ENCODE measurements at places on chromosomes 6 and 20.

DNA sequence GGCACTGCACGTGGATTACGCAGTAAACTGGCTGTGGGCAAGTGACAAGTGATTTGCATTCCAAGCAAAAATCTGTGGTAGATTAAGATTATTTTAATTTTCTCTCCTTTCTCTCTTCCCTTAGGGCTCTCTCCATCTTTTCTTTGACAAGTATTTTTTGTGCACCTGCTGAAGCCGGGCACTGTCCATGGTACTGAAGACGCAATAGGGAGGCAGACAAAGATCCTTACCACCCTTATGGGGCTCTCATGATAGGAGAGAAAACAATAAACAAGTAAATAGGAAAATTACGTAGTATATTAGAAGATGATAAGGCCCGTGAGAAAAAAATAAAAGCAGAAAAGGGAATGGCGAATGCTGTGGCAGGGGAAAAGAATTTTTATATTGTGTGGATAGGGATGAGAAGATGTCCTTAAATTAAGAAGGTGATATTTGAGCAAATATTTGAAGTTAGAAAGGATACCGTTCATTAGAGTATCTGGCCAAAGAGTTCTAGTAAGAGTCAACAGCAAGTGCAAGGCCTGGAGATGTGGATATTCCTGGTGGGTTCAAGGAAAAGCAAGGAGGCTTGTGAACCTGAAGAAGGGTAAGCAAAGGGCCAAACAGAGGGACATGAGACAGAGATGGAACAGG, 146.0 kb downstream of the LAMP5 start:
- DNase-seq, result no peak

GRCh38 chr6:86888301-86888700, 49.0 kb upstream of the HTR1E start:
- no peak for DNase-seq

- DNase-seq, result peak; percentile 73
These were observed 1.7 kb upstream of the TREM1 start for GRCh38 chr6:41288030-41288753.

DNA sequence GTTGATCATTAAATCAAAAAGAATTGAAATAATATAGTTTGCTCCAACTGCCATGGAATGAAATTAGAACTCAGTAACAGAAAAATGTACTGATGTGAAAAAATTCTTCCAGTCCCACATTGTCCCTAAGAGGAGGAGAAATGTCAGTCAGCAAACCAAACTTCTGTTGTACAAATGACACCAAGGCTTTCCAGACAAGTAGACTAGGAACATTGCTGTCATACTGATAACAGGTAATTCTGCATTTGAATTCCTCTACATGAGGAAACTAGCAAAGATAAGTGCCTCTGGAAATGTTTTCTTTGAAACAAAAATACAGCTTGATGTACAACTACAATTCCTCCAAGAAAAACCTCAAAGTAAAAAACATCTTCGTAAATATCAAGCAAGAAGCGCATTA, 90.2 kb downstream of the HIVEP1 start:
- DNase-seq, result no peak

GRCh38 chr6:135030532-135031178, 24.0 kb downstream of the HBS1L start:
- DNase-seq, result peak; percentile 82

DNA sequence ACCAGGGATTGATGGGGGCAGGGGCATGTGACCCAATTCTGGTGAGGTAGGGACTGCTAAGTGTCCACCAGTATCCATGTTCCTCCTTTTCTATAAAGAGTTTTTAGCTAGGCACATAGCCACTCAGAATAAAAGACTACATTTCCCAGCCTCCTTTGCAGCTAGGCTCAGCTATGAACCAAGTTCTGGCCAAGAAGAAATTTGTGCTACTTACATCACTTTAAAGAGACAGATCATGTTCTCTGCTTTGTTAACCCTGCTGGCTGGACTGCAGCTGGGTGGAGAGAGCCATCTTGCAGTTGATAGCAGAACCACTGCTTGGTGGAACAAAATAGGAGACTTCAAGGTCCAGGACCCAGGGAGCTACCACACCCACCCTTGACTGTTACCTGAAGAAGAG, 5.3 kb upstream of the CCM2L start:
- peak; percentile 55 for DNase-seq

DNA sequence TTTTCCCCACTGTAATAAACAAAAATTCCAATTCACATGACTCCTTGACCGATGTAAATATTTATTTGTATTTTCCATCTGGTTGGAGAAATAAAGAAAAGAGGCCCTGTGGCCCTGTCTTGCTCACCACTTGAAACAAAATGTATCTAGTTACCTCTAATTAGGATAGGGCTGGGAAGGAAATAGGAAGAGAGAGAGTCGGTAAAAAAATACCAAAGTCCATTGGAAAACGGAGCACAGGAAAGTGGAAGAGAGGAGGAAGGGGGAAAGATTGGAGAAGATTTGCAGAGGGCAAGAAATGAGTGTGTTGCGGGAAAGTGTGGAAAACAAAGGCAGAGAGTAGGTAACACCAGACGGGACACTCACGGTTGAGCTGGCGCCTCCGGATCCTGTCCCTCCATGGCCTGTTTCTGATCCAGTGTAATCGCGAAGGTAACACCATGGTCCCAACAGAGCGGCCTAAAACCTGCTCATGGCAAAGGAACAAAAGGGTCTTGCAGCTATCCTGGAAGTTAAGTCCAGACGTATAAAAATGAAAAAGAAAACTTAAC, 105.8 kb upstream of the RIPOR2 start:
- no peak for DNase-seq

DNA sequence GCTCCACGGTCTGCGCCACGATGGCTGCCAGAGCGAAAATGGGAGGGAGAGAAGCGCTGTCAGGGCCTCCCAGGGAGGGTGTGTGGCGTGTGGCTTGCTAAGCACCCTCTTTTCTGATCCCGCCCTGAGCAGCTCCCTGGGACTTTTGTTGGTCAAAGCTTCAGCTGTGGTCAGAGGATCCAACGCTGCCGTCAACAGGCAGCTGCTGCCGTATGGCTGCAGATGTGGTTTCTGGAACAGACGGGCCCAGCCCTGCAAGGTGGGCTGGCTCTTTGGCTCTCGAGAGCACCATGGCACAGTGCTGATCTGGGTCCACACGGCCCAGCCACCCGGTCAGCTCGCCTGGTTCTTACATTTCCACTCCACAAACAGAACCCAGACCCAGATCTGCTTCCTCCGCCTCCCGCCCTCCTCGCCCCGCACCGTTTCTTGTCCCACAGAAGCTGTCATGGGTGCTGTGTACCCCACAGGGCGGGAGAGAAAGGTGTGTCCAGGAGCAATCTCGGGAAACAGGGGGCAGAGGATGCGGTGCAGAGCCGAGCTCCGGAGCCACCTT, 86.0 kb upstream of the BHLHE23 start:
- no peak for DNase-seq

DNA sequence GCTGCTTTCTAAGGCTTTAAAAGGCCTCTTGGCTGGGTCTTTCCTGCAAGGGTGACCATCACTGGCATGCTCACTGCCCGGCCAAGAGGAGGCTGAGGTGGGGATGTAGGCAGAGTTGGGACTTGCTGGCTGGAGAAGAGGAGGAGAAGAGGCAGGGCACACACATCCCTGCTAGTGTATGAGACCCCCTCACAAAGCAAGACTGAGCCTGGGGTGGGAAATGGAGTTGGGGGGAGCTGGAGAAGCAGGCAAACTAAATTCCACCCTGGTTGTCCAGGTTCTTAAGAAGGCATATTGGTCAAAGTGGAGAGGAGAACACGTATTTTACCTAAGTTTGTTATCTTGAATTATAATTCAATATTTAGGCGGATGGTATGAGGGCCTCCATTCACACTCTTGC, 1.7 kb upstream of the KIZ start:
- DNase-seq, result no peak

GRCh38 chr6:84763003-84763885, 1.2 kb downstream of the TBX18 start:
- DNase-seq, result peak; percentile 90

DNA sequence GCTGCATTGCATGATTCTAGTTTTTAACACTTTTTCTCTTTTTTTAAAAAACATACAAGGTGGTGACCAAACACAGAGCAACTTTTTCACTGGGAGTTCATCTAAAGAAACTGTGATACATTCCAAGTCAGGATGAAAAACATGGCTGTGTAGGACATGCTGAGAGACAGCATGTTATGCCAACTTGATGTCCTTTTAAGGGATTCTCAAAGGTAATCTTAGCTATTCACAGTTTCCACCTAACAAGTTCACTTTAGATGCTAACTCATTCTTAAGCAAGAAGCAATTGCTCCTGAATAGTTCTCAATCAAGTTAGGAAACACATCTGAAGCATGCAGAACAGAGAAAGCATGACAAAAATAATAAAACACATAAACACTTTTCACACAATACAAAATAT, 3.3 kb downstream of the ASCC3 start:
- DNase-seq, result no peak

DNA sequence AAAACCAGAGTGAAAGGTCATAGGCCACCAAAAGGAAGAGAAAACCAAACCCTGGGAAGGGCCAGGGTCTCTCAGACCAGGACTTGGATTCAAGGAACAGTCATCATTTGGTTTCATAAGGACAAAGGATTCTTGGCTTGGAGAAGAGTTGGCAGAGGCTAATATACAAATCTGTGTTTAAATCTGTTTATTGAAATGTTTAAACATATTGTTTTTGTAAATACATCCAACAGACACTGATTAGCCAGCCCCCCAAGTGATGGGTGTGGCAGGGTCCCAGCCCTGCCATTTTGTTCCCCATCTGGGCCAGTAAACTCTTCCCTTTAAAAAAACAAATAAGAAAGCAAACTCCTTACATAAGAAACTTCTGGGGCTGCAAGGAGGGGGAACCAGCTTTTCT, 6.1 kb upstream of the ZNF831 start:
- no peak for DNase-seq

DNA sequence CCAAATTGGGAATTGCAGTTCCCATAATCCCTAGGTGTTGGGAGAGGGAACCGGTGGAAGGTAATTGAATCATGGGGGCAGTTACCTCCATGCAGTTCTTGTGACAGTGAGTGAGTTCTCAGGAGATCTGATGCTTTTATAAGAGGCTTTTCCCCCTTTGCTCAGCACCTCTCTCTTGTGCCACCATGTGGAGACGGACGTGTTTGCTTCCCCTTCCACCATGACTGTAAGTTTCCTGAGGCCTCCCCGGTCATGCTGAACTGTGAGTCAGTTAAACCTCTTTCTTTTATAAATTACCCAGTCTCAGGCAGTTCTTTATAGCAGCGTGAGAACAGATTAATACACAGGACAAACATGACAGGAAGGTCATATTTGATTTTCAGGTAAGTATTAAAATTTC, 25.3 kb upstream of the HECA start:
- peak; percentile 63 for DNase-seq

GRCh38 chr20:49825521-49826033, 12.9 kb downstream of the SLC9A8 start:
- no peak for DNase-seq

DNA sequence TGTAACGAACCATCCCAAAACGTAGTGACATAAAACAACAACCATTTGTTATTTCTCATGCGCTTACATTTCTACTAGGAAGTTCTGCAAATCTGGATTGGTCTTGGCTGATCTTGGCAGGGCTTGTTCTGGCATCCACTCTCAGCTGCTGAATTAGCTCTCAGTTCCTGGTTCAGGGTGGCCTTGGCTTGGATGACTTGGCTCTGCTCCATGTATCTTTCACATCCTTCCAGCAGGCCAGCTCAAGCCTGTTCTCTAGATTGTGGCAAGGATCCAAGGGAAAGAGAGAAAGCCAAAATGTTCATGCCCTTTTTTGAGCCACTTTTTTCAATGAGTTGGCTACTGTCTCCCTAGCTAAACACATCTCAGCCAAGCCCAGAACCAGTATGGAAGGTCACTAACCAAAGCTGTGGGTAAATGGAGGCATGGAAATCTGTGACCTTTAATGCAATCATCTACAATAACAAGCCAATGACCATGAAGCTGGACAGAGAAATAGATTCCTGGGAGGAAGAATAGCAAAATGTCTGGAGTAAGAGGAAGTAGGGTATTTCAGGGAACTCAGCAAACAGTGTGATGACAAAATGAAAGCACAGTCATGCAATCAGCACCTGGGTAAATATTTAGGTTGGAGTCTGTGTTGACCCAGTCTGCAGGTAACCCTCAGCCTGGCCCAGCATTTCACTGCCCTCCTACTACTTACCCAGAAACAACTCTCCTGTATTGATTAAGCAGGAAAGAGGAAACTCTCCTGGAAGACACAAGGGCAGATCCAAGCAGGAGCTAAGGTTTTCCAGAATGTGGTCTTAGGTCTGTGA, 32.7 kb upstream of the SNAP25 start:
- no peak for DNase-seq

DNA sequence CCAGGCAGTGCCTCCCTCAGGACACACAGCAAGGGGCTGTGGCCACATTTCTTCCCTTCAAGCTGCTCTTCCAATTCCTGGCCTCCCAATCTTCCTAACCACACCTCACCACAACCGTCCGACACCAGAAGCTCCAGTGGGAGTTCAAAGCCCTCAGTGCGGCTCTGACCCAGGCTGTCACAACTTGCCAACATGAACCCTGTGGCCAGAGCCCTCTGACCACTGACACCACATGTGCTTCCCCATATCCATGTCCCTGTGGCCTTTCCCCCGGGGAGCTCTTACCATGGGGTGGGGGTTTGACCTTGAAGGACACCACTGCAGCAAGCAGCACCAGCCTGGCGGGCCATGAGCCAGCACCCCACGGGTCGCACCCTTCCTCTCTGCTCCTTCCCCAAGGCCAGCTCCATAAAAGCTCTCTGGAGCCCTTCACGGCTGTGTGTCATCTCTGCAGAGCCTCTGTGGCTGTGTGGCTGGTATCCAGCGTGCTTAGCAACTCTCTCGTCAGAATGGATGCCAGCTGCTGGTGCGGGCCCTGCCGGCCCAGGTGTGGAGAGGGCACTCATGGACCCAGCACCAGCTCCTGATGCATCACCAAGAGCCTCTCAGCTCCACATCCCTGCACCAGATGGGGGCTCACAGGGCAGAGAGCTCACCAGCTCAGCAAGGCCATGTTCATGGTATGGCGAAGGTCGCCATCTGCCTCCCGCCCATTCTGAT, 106.1 kb downstream of the PSMB1 start:
- no peak for DNase-seq

GRCh38 chr6:116616737-116617053, 416 bp downstream of the RSPH4A start:
- no peak for DNase-seq

DNA sequence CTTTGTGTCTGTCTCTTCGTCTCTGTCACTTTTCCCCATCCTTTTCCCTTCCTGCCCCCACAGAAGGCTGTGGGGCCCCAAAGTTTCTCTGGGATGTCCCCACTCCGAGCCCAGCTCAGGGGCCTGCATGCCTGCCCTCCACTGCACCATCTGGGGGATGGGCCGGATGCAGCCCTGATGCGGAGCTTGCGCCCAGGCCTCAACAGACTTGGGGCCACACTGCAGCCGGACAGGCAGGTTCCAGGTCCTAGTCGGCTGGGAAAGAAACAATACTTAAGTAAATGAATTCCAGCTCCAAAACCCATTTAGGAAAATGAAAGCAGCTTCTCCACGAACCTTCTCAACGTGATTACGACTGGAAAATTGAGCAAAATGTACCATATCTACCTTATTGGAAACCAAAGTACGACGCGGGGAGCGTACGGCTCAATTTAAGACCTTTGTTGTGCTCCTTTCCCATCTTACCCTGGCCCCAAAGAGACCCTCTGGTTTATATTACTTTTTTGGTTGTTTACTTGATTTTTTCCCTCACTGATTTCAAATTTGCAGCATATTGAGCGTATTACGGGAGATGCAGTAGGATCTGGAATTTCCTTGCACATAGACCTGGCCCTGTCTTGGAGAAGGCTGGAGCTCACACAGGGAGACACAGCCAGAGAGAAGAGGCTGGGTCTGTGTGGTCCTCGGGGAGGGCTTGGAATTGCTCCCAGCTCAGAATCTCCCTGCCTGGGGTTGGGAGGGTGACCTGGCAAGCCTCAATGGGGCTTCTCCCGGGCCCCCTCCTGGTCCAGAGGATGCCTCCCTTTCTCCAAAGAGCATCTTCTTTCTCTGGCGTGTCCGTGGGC, 8.0 kb downstream of the FOXC1 start:
- DNase-seq, result peak; percentile 36
